ENCODE measurements at places on chromosomes 5 and 9.

- DNase-seq = no peak
- H3K27ac ChIP-seq = no peak overlapping the region
- H3K27me3 ChIP-seq = no peaks in the 10 kb centered on the region
These were observed 23.3 kb downstream of the HMHB1 start for GRCh38 chr5:143835251-143835650.

- H3K4me1 ChIP-seq = no peaks in the 10 kb centered on the region
- no peak overlapping the region for H3K27ac ChIP-seq
- H3K36me3 ChIP-seq = no peaks in the 10 kb centered on the region
- H3K27me3 ChIP-seq = no peaks in the 10 kb centered on the region
- no peak overlapping the region for H3K4me3 ChIP-seq
- DNase-seq = no peak
These were observed 135.4 kb upstream of the CCDC152 start for GRCh38 chr5:42621242-42621641.

- peaks cover 10% of the 10 kb centered on the region for H3K36me3 ChIP-seq
- H3K4me3 ChIP-seq = no peak overlapping the region
- H3K4me1 ChIP-seq = peaks cover 13% of the 10 kb centered on the region
- H3K27me3 ChIP-seq = no peaks in the 10 kb centered on the region
- H3K27ac ChIP-seq = no peak overlapping the region
These were observed 16.8 kb downstream of the SKP2 start for GRCh38 chr5:36168737-36169136.

GRCh38 chr5:131109540-131110255 lies 55.4 kb downstream of the HINT1 start:
- H3K27me3 ChIP-seq = no peaks in the 10 kb centered on the region
- H3K27ac ChIP-seq = no peak overlapping the region
- H3K36me3 ChIP-seq = no peaks in the 10 kb centered on the region
- H3K4me3 ChIP-seq = no peak overlapping the region
- H3K4me1 ChIP-seq = no peaks in the 10 kb centered on the region

DNA sequence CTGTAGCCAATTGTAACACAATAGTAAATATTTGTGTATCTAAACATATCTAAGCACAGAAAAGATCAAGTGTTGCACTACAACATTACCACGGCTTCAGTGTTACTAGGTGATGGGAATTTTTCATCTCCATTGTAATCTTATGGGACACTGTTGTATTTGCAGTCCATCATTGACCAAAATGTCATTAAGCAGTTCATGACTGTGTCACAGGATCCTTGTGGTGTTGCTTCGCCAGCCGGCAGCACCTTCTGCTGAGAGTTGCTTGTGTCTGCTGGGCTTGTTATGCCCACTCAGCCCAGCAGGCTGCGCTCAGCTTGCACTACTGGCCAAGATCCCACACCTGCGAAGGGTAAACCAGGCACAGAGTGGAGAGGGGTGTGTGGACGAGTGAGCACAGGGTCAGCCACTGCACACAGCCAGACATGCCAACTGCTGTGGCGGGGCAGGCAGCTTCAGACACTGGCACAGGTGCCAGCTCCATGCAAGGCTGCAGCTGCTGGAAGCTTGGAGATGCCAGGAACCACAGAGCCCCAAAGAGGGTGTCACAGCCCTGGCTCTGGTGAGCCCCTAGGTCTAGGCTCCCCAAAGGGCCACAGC lies 273.7 kb downstream of the CETN3 start:
- H3K36me3 ChIP-seq = no peaks in the 10 kb centered on the region
- no peak overlapping the region for H3K27ac ChIP-seq
- H3K27me3 ChIP-seq = no peaks in the 10 kb centered on the region
- H3K4me3 ChIP-seq = no peak overlapping the region

DNA sequence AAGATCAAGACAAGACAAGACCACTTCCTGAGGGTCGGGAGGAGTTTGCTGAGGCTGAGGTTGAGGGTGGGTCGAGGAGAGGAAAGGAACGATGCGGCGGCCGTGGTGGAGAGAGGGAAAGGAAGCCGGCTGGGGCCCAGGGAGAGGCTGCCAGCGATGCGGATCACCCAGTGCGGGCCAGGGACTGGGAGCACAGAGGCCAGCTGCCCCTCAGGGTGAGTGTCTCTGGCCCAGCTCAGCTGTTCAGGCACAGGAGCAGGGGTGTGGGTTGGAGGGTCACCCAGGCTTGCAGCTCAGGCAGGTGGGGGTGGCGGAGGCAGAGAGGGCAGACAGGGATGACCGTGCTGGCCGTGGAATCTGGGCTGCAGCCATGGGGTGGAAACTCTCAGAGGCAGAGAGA lies 99.5 kb downstream of the FGF18 start:
- H3K27ac ChIP-seq = no peak overlapping the region
- H3K4me1 ChIP-seq = peaks cover 20% of the 10 kb centered on the region
- no peaks in the 10 kb centered on the region for H3K36me3 ChIP-seq
- no peaks in the 10 kb centered on the region for H3K27me3 ChIP-seq
- H3K4me3 ChIP-seq = no peak overlapping the region
- DNase-seq = no peak

DNA sequence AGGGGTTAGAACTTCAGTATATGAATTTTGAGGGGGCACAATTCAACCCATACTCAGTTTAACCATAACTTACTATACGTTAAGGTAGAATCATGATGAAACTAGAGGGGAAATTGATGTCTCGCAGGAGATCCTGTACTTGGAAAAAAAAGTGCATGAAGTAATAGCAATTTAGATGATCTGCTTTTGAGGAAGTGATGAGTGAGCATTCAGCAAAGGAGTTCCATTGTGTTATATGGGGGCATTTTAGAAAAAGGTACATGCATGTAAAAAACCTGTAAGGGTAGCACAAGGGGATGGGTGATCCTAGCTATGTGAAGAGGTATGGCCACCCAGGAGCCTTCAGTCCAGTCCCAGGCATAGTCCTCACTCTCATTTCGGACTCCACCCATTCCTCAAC lies 14.8 kb upstream of the TMC1 start:
- no peaks in the 10 kb centered on the region for H3K27me3 ChIP-seq
- H3K36me3 ChIP-seq = no peaks in the 10 kb centered on the region
- no peak overlapping the region for H3K27ac ChIP-seq
- no peaks in the 10 kb centered on the region for H3K4me1 ChIP-seq

DNA sequence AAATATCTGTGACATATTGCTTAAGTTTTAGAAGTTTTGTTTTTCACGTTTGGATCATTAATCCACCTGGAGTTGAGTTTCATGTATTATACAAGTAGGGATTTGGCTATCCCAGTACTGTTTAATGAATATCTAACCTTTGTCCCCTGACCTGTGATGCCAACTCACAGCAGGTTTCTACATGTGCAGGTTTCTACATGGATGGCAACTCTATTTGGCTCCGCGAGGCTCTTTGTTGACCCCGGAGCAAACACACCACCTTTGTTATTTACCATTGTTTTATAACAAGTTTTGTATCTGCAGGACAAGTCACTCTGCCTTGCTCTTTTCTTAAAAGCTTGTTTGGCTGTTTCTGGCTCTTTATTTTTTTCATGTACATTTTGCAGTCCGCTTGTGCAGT lies 920 bp upstream of the SFXN1 start:
- H3K4me3 ChIP-seq = no peak overlapping the region
- peaks cover 4% of the 10 kb centered on the region for H3K4me1 ChIP-seq
- no peak overlapping the region for H3K27ac ChIP-seq
- H3K36me3 ChIP-seq = no peaks in the 10 kb centered on the region
- H3K27me3 ChIP-seq = no peaks in the 10 kb centered on the region
